Hematopoietic multipotent progenitor cell treated with erythropoietin and hydrocortisone succinate and interleukin-3 and kit ligand, for 17 days (in vitro differentiated cells): ENCODE measurements at places on chromosomes 5 and 9.

DNA sequence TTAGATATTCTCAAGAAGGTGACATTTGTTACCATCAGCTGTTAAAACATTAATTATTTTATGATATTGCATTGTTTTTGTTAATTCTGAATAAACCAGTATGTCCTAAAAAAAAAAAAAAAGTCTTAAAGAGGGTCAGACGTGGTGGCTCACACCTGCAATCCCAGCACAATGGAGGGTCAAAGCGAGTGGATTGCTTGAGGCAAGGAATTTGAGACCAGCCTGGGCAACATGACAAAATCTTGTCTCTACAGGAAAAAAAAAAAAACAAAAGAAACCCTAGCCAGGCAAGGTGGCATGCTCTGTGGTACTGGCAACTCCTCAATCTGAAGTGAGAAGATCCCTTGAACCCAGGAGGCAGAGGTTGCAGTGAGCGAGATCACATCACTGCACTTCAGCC lies 46.8 kb downstream of the CYLC2 start:
- DNase-seq = no peak

DNA sequence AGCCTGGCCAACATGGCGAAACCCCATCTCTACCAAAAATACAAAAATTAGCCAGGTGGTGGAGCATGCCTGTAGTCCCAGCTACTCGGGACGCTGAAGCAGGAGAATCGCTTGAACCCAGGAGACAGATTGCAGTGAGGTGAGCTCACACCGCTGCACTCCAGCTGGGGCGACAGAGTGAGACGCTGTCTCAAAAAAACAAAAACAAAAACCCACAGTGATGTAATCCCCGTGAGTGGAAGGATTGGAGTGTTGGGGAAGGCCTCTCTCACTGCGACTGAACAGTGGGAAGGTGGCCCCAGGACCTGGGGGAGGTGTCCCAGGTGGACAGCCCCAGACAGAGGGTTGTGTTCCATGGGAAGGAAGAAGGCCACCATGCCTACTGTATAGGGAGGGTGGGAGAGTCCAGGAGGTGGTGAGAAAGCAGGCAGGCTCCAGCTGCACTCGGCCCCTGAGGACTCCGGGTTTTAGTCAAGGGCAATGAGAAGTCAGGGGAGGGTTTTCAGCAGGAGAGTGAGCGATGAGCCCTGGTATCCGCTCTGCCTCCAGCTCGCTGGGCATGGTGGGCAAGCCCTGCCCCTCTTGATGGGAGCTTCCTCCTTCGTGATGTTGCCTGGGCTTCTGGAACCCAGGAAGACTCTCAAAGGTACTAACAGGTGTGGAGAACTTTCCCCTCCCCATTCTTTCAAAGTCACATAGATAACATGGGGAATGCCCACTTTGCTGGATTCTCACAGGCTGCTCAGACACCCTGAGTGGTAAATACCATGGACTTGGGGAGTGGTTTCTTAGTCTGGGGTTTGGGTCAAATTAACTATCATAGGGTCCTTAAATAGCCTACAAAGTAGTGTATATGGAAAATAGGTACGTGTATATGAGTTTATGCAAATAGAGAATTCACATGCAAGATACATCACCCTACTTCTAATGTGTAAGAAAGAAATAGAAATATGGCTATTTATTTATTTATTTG lies 74.7 kb downstream of the PPARGC1B start:
- DNase-seq = no peak

DNA sequence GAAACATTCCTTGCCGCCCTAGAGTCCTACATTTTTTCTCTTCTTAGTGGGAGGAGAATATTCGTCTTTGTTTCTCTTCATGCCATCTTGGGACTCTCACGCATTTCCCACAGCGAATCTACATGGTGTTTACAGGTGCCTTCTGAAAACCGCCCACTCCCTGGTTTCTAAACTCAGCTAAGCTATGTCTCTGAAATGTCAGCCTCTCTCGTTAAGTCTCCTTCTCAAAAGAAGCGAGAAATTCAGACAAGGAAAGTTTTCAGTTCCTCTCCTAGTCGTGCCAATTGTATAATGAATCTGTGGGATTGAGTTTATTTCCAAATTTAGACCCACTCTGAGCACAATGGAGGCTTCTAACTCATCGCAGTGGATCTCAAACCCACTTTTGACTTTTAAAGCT lies 186.8 kb upstream of the NFIB start:
- DNase-seq = no peak

DNA sequence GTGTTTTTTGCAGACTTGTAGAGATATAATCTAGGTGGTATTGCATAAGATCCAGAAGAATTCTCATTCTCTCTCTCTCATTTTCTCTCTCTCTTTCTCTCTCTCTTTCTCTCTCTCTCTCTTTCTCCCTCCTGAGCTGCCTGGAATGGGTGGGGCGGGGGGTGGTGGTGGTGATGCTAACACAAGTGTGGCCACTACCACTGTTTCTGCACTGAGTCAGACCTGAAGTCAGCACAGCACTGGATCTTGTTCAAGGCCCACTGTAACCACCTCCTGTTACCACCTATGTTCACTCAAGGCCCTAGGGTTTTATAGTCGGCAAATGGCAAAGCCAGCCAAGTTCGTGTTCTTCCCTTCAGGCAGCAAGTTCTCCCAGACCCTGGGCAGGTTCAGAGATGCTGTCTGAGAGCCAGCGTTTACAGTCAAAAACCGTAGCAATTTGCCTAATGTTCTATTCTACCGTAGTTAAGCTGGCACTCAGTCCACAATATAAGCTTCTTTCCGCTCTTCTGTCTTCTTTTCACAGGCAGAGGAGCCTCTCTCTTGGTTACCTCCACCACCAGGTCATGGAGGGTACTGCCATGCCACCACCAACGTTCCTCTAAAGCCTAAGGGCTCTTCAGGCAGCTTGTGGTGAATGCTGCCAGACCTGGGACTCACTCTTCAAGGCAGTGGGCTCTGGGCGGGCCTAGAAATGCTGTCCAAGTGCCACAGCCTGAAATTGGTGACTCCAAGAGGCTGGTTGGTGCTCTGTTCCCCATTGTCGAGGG lies 235.7 kb upstream of the PRR16 start:
- DNase-seq = no peak
